ENCODE measurements at places on chromosomes 5 and 9.

- DNase-seq, result no peak
Measured at GRCh38 chr9:93129286-93129685, 4.8 kb downstream of the NINJ1 start.

- no peak for DNase-seq
Measured at GRCh38 chr5:44809956-44810420, 1.2 kb downstream of the MRPS30 start.

DNA sequence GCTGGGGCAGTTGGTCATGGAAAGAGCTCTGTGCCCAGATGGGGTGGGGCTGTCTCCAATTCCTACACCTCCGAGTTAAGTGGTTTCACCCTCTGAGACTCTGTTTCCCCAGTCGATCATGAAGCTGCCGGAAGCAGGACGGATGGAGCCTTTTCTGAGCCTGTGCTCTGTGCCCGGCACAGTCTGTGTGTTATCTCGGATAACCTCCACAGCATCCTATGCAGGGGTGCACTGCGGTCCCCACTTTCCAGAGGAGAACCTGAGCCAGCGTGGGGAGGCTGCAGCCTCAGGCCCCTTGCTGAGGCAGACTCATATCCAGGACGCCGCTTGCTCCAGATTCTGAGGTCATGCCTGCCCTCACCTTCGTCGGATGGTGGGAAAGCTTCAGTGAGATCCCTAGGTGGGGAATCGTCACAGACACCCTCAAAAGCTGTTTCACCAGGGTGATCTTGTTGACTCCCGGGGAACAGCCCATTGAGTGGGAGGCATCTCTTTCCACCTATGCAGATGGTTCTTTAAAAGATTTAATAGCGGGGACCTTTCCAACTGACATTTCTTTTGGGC lies 6.9 kb upstream of the COL5A1 start:
- DNase-seq, result no peak

DNA sequence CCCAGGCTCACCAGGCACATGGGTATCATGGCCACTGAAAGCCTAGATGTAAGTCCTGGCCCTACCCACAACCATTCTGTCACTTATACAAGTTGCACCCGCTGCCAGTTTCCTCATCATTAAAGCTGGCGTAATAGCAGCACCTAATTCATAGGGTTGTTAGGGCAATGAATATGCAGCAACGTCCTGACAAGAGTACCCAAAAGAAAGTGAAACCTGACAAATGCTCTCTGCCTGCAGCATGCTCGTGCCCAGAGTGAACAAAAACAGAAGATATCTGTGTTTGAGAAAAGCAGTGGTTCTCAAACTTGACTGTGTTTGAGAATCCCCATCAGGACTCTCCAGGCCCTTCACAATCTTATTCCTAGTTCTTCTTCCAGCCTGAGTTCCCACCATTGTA lies 632.4 kb downstream of the SEMA5A start:
- DNase-seq, result no peak

DNA sequence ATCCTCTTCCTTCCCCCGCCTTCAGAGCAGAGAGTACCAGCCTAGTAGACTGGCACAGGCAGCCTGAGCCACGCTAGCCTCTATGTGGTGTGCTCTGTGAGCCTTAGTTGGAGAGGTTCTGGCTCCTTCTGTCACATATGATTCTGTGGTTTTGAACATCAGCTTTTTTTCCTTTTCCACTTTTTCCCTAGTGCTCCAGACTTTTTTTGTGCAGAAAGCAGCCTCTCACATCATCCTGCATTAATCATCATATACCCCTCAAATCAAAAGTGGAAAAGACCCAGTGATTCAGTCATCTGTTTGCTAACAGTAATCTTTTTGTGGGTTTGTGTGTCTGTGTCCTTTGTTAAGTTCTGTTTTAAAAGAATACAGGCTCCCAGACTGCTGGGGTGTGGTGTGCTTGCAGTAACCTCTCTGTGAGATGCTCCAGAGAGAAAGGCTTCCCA lies 663.9 kb upstream of the RGMB start:
- no peak for DNase-seq

GRCh38 chr5:156031181-156031580 lies 295.8 kb upstream of the SGCD start:
- no peak for DNase-seq

GRCh38 chr5:65813174-65813573 lies 91.2 kb downstream of the NLN start:
- DNase-seq, result no peak

DNA sequence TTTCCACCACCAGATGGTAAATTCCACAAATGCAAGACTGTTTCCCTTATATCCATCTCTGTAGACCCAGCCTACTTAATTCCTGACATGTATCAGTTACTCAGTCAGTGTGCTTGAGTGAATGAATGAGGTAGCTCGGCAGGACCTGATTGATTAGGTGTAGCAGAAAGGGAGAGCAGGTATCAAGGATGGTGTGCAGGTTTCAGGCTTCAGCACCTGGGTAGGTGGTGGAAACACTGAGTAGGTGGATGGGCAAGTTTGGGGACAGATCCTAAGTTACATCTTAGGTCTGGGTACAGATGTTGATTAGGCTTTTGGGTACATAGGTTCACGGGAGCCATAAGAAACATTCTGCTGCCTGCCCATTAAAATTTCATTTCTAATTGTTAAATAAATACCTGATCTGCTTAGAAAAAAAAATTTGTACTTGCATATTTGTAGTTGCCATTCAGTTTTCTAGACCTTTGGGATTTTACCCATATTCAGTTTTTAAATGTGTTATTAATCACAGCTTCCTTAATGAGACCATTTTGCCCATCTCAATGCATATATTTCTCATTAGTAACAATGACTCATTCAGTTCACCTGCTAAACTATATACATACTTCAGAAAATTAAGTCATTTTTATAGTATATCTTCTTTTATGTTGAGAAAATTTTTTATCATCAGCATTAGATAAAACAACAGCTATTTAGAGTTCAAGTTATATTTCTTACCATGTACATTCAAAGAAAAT lies 111.8 kb downstream of the INIP start:
- DNase-seq, result no peak

- DNase-seq, result no peak
Measured at GRCh38 chr5:106801554-106801953, 869.2 kb downstream of the EFNA5 start.

- DNase-seq, result no peak
Measured at GRCh38 chr9:130209422-130209821, 37.2 kb downstream of the NCS1 start.

DNA sequence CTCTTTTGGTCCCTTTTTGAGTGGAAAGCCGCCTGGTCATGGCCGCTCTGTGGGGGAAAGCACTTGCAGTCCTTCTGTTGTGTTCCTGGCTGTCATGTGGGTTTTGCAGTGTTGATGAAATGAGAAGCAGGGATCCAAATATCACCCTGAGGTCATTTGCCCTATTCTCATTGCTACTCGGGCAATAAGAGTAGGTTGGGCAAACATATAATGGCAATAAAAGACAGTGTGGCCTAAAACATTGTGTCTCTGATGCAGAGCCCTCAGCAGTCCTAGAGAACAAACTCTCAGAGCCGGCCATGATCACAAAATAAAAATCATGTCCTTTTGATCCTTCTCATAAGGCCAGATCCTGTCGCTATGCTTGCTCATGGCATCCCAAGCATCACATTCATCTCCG lies 361.1 kb upstream of the KLF4 start:
- DNase-seq, result no peak

- DNase-seq, result no peak
Measured at GRCh38 chr9:18890372-18890771, 142.6 kb downstream of the SAXO1 start.

DNA sequence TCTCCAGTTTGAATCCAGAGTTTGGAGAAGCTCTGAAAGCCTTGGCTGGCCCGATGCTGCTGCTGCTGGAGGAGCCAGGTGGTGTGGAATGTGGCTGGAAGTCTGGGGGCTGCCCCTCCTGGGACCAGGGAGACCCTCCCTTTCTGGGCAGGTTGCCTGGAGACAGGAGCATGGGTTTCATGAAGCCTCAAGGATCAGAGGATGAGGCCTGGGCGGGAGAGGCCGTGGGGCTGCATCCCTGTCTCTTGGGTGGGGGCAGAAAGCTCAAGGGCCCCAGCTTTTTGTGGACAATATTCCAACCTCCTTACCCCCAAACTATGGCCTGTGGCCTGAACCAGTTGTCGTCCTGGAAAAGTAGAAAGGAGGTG lies 10.1 kb downstream of the FGF18 start:
- no peak for DNase-seq

- peak; percentile 29 for DNase-seq
Measured at GRCh38 chr5:67246108-67246507, 49.5 kb upstream of the CD180 start.

DNA sequence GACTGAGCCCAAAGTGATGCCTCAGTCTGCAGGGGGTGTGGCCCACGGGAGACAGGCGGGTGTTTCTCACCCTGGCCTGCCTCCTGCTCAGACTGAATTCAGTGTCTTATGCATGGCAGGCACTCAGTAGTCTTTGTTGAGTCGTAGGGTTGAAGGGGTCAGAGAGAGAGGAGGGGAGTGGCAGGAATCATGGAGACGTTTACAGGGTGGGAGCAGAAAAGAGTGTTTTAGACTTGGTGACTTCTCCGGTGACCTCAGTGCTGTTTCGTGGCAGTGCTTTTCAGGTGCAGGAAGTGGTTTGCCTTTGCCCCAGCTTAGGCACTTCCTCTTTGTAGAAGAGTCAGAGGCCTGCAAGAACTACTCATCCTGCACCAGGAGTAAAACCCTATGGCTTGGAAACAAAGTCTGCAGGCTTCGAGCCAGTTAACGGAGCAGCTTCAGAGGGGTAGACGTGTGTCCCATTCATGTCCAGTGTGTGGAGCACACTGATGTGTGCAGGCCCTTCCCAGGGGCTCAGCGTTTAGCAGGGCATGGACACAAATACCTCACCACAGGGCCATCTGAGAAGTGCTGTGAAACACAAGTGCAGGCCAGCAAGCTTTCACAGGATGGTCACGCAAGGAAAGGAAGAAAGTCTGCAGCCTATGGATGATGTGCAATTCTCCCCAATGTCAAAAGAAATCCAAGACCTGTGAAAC lies 24.5 kb upstream of the SEMA4D start:
- DNase-seq, result no peak

GRCh38 chr5:128241051-128241695 lies 157.6 kb downstream of the SLC12A2 start:
- DNase-seq, result no peak

DNA sequence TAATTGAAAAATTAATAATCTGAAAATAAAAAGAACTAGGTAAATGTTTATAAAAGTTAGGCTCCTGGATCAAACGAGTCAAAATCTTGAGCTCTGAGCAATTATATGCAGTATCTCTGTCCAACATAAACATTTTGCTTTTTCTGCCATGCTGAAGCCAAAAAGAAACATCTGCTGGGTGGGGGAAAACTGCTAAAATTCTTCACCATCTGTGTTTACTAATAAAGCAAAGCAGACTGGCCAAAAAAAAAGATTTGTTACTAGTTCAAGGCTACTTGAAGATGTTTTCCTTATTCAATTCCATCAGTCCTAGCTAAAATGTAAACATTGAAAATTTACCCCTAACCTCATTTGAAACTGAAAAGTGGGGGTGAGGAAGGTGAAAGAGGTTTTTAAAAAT lies 29.7 kb downstream of the GTF3C4 start:
- no peak for DNase-seq

DNA sequence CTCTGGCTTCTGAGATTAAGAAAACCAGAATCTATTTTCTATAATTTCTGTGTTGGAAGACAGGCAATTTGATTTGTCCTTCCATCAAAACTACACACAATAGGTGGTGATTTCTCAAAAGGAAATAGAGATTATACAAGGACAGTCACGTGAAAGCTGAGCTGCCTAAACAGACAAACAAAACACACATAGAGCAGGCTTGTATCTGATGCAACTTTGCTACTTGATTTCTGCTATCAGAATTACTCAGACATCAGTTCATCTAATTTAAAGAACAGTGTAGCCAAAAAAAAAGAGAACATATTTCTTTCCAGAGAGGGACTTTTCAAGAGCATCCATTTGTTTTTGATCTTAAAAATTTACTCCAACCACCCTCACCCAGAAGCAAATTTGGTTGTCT lies 2128.3 kb upstream of the C9orf72 start:
- DNase-seq, result no peak

GRCh38 chr5:966345-966710 lies 42.3 kb upstream of the NKD2 start:
- no peak for DNase-seq

DNA sequence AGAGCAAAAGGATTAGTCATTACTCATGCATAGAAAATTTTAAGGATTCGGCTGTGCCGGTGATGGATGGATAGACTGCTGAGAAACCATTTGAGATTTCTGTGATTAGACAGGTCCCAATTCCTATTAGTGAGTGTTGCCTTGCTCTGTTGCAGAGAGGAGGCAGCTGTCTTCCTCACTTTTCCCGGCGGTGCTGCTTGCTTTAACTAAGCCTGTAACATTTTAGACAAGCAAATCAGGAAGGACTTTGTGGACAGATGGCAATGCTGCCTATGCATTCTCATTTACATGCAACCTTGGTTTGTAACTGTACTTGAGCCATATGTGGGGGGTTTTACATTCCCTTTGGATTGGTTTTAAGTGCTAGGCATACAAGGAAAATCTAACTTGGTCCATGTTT lies 1176.3 kb downstream of the CDH18 start:
- DNase-seq, result no peak

GRCh38 chr9:111994831-111995458 lies 98.3 kb downstream of the UGCG start:
- DNase-seq, result no peak

GRCh38 chr9:97638666-97639065 lies 5.0 kb downstream of the NCBP1 start:
- no peak for DNase-seq

- DNase-seq, result no peak
Measured at GRCh38 chr5:179679014-179679674, 1.7 kb downstream of the CBY3 start.

- no peak for DNase-seq
Measured at GRCh38 chr9:20307621-20308020, 314.7 kb downstream of the MLLT3 start.

GRCh38 chr5:37355161-37355560 lies 15.7 kb downstream of the NUP155 start:
- no peak for DNase-seq

- peak; percentile 9 for DNase-seq
Measured at GRCh38 chr9:38362852-38363588, 29.5 kb upstream of the ALDH1B1 start.

DNA sequence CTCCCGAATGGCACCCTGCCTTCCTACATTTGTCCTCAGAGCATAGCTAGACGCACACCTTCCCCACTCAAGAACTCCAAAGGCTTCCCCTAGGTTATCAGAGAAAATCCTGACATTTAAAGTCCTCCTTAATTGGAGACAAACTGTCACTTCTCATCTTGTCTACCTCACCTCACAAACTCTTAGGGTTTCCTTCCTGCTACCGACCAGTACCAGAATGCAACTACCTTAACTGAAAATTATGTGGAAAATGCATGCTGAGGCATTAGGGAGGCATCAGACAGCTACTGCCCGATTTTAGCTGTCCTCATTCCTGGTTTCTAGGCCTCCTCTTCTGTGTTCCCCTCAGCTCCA lies 17.9 kb upstream of the TNIP1 start:
- no peak for DNase-seq

DNA sequence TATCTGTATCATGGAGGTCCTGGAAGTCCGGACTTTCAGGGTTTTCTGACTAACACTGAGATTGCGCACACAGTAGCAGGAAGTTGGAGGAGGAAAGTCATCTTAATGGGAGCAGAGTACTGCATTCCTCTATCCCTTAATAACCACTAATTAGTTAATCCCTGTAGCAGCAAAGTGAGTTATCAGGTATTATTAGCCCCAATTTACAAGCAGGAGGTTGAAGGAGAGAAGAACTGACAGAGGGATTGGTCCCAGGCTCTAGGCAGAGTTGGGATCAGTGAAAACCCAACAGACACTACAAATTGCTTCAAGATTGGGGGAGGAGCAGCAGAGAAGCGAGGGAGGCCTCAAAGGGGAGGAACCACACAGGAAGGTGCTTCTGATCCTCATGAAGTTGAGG lies 74.5 kb upstream of the XPA start:
- DNase-seq, result no peak

All from NCI-H1436 treated with DMSO at 0.1 percent for 48 hours (cell line).